Spinal cord (tissue), 10 donors: ENCODE measurements at places on chromosomes 11 and 22. TPM values are rescaled to one million over a fixed set of nuclear protein-coding genes. Genes with fewer than 3 reads are reported as not detected.

DNA sequence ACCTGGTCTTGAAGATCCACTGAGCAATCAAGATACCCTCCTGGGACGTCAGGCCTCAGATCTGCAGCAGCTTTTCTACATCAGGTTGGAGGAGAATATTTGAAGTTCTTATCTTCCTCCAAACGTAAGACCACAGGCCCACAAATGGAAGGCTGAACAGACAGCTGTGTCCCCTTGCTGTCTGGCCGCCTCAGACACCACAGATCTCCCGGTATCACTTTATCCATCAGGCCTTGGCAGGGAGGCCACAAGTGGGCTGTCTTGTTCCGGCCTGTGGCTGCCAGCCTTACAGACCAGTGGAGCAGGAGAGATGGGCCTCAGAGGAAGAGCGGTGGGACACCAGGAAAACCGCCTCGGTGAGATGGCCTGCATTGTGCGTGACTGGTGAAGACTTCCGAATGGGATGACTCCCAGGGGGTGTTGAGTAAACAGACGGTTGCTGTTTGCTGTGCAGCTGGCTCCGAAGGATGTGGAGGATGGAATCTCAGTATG, 15.9 kb downstream of the UBASH3B start:
- DNase-seq = no peak

DNA sequence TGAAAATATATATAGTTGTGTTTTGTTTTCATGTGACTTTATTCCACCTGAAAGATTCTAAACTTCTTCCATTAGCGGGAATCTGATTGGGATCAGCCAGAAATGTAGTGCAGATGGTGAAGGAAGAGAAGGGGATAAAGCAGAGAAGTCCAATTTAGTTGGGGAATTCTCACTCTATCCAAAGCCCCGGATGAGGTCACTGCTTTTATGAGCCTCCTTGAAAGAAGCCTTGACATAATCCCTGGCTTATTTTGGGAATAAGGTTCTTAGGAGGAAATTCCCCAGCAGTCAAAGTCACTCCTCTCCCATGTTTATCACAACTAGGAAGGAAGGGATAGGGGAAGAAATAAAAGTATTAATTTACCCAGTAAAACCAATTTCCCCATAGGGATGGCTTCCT, 41.1 kb downstream of the OSBP start:
- no peak for DNase-seq

GRCh38 chr11:9065607-9066432, 25.6 kb downstream of the SCUBE2 start:
- DNase-seq = no peak

DNA sequence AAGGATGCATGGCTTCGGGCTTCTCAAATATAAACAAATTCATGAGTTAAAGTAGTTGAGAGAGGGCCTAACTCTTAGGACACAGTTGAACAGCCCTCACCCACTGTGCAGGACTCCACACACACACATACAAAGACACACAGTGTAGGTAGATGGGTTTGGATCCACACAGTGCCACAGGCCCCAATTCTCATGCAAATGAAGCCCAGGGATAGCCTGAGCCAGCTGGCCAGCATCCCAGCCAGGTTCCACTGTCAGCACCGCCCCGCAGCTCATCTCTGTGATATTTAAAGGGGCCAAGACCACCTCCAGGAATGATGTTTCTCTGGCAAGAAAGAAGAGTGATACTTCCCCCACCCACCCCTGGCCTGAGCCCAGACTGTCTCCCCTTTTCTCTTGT, 11.7 kb downstream of the SLC35C1 start:
- DNase-seq = no peak

DNA sequence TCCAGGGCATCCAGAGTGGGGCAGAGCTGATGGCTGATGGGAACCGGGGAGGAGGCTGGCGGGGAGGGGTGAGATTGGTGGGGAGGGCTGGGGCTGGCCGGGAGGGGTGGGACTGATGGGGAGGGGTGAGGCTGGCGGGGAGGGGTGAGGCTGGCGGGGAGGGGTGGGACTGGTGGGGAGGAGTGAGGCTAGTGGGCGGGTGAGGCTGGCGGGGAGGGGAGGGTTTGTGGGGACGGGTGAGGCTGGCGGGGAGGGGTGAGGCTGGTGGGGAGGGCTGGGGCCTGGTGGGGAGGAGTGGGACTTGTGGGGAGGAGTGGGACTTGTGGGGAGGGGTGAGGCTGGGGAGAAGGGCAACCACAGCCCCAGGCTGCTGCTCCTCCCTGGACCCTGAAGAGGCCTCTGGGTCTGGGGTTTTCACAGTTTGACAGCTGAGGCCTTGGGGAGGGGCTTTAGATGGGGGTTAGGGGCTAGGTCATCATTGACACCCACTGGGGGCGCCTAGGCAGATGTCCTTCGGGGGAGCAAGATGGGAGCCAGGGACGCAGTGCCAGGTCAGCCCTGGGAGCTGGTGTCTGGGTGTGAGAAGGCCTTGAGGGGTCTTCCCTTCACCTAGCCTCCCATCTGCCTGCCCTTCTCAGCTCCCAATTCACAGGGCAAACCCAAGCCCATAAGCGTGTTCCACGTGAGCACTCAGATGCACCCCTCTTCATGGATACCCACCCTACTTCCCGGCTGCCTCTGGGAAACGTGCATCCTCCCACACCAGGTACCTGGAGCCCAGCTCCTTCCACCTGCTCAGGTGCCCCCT, 26.7 kb downstream of the PARVG start:
- no peak for DNase-seq

GRCh38 chr11:60914633-60915247, 782 bp downstream of the TMEM109 start:
- DNase-seq = no peak

DNA sequence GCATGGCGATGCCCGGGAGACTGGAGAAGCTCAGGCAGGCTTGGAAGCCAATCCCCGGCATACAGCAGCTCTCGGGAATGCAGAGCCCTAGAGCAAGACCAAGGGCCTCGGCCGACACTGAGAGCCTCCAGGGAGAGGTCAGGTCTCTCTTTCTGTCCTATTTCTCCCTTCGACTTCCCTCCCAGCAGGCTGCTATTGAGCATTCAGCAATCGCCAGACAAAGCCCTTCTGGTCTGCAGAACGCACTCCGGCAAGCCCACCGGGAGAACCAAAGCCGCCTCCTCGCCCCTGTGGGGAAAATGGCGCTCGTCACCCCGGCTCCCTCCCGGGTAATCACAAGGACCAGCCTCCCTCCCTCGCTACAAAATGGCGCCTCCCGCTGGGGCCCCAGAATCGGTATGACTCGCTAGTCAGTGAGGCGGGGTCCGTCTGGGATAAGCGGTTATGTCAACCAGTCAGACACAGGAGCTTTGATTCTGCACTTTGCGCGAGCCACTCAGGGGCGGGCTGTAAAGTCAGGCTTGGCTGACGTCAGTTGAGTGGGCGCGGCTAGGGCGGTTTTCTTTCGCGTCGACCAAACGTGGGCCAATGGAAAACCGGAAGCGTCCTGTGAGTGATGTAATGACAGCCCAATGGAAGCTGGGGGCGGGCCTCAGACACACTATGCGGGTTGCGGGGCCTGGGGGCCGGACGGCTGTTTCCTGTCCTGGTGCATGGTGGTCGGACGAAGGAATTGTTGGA, at the start of gene ZNF143:
Gene ZNF143, plus strand, starts transcription at position 691 of the 741 bp plus-strand sequence. CDS start 10,297 bp downstream, outside the sequence.
- peak; percentile 100 for DNase-seq

DNA sequence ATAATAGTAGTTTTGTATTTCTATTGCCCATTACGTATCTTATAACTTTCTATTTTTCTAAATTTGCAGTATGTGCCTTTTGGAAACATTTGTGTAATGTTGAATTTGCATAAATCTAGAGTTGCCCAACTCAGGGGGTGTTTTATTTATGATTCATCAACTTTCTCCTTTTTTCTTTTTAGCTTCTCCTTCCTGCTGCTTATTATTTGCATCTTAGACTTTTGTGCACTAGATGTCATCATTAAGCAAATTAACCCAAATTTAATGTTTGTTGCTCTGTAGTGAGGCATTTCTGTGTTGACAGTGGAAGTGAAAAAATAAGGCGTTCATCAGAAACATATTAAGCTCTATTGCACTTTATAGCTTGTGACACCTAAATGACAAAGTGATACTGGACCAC, 56.2 kb upstream of the ZBED5 start:
- DNase-seq = no peak

The SLC35E4 gene
- total RNA-seq = 5.2 TPM

The LDHAL6A gene
- total RNA-seq = 0.20 TPM
